ENCODE measurements at places on chromosomes 4 and X. TPM values are rescaled to one million over a fixed set of nuclear protein-coding genes. Genes with fewer than 3 reads are reported as not detected.

DNA sequence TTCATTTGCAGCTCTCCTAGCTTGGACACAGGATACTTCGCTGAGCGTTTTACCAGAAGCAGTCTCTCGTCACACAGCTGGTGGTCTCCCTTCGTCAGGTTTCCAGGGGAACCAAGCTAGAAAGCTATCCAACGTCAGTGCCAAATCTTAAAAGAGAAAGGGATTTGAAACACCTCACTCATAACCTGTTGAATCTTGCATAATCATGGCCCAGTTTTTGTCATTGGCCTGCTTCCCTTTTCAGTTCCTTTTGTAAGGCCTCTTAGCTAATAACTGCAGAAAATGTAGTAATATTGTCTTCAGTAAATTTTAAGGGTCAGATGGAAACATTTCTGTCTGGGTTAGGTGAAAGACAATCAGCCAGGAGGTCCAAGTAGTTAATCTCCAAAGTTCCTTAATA, 22.0 kb downstream of the RAB39B start:
- DNase-seq = no peak

DNA sequence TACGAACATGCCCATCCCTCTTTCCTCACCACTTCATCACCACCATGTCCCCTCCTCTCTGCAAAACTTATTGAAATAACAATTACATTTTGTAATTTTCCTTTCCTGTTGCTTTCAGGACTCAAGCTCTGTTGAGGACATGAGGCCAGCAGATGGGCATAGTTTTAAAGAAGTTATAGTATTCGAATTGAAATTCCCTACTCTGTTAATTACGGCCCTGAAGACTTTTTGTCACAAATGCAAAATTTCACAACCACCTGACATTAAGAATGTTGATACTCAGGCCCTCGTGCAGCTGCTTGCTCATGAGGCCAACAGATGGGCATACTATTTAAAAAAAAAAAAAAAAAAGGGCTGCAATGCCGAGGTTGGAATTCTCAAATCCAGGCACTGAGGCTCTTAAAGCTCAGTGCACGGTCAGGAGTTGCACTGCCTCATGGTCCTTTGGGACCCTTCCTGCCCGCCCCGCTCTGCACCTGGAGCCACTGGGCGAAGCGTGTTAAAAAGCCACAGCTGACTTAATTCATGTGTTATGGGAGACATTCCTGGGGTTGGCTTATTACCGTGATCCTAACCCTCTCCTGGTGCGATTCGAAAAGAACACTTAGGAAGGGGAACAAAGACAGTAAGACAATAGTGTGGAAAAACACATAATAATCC, 34.2 kb upstream of the FAT1 start:
- no peak for DNase-seq

- peak; percentile 52 for DNase-seq
Observed at GRCh38 chr4:139528377-139529005, 27.5 kb downstream of the SETD7 start.

GRCh38 chr4:70703619-70704214, 15.4 kb downstream of the UTP3 start:
- peak; percentile 12 for DNase-seq

GRCh38 chr4:184792334-184792733, 33.4 kb downstream of the ACSL1 start:
- DNase-seq = no peak

GRCh38 chr4:102901804-102902203, 33.0 kb downstream of the CISD2 start:
- no peak for DNase-seq

GRCh38 chr4:150540959-150541360, 41.0 kb upstream of the MAB21L2 start:
- DNase-seq = peak; percentile 4

DNA sequence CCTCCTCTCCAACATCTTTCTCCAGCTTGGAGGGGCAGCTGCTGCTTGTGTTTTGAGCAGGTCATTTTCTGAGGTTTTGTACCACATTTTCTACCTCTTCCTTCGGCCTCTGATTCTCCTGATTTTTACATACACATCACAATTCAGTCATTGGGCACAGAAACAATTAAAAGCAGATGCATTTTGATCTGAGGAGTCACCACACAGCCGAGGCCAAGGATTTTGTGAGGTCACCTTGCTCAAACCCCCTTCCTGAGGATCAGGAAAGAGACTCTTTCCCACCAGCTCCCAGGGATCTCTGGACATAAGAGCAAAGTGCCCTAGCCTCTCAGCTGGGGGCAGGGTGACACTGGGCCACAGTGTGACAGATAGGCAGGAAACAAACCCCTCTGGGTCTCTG, 5.4 kb upstream of the FATE1 start:
- DNase-seq = no peak

GRCh38 chr4:118099106-118099505, 64.8 kb downstream of the NDST3 start:
- no peak for DNase-seq

DNA sequence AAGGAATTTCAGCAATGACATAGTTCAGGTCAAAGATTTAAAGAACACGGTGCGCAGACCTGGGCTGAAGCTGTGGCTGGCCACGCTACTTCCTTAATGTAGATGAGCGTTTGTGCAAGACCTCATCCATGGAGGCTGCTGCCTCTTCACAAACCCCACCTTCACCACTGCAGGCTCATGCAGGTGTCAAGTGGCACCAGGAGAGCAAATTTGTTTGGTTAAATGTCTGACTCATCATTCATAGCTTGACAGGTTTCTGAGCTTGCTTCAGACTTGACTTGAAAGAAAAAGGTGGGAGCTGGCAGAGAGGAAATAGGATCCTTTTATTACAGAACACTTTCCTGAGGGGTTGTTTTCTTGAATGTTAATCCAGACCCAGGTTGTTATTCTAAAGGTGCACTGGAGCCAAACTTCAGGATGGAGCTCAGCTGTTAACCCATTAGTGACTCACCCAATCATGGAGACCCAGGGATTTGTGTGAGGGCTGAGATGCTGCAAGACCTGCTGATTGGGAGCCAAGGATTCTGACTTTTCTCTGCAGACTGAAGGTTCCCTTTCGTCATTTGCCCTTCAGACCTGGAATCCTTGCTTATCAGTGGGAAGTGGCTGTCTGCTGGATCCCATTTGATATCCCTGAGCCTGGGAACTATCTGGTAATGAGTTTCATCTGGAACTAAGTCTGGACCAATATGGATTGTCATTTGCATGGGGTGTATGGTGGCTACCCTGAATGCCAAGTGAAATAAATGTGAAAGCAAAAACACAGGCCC, 315.3 kb downstream of the PTTG2 start:
- DNase-seq = peak; percentile 50

TTC29 gene
- 0.13 TPM for total RNA-seq

RHOXF2B gene
- total RNA-seq = not detected

SLC6A14 gene
- 0.72 TPM for total RNA-seq

SLC9A7 gene
- total RNA-seq = 8.1 TPM

NIPAL1 gene
- total RNA-seq = 14.5 TPM
